ENCODE measurements at places on chromosomes 6 and 20.

- DNase-seq = no peak
Observed at GRCh38 chr6:26543953-26544352, 5.8 kb downstream of the HMGN4 start.

- DNase-seq = peak; percentile 58
Observed at GRCh38 chr6:97440590-97441176, 157.7 kb upstream of the MMS22L start.

- no peak for DNase-seq
Observed at GRCh38 chr6:131353106-131353505, 217.8 kb downstream of the AKAP7 start.

DNA sequence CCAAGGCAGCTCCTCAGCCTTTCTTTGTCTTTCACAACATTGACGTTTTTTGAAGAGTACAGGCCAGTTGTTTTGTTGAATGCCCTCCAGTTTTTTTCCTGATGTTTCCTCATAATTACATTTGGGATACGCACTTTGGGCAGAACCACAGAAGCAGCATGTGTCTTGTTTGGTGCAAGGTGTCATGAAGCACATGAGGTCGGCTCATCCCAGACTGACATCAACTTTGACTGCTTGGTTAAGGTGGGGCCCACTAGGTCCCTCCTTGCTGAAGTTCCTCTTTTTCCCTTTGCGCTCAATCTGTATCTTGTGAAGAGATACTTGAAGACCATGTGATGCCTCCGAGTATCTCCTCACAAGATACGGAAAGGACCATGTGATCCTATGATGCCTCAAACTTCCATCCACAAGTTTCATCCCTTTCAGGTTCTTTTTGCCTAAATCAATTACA lies 10.5 kb downstream of the SNAI1 start:
- DNase-seq = no peak

GRCh38 chr20:41072190-41072863 lies 43.7 kb downstream of the TOP1 start:
- peak; percentile 67 for DNase-seq

DNA sequence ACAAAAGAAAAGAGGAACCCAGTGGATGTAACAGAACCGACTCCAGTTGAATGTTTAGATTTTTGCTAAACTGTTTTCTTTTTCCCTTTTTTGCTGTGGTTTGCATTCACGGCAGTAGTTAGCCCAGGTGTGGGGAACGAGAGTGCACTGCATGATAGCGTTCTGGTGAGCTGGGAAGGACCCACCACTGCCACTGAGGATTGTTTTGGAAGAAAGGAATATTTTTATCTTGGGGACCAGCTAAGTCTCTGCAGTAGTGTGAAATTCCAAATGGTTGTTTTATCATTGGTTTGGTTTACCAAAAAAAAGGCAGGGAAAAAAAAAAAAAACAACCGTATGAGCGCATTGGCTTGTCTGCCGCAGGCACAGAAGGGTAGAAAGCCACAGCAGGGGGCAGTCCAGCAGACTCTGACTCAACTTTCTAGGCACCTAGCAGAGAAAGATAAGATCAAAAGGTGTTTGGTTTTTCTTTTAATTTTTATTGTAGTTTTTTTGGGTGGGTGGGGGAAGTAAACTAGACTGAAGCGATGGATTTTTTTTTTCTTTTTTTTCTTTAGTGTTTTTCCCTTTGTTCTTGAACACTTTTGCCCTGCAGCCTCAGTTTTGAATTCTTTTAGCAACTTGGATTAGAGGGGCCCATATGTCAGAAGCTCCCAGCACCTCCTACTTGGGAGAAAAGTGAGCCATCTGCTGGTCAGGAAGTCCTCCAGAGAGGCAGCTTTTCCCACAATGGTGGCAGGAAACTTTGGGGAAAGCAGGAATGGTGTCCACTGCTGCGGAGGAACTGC lies 13.5 kb upstream of the RAB5IF start:
- no peak for DNase-seq

DNA sequence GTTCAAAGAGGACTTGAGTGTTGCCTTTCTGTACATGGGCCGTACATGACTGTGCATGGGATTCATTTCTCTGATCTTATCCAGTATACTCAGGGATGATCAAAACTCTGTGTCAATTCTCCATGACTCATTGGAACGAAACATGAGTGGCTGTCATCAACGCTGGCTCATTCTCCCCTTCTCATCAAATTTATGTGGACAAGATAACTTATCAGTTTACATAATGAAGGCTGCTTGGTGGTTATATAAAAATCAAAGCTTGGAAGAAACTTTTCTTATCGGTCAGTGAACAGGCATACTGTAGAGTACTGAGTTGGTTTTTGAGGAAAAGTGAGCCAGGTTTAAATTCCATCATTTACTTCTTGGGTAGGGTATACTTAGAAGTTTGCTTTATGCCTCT lies 24.9 kb downstream of the CRISP1 start:
- DNase-seq = no peak

DNA sequence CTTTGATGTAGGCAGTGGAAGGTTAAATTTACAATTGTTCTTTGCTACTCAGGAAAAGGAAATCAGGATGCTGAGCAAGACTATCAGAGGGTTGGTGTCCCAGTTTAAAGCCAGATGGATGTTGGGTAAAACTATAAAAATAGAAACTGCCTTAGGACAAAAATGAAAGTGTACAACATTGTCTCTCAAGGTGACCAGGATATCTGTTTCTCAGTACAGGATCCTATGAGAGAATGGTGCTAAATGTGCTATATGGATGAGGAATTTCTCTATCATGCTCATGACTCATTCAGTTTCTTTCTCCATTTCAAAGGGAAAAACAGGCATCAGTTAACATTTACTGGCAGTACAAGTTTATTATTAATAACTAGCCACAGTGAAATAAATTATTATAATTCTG lies 534.2 kb upstream of the GJE1 start:
- no peak for DNase-seq

- DNase-seq = no peak
Observed at GRCh38 chr6:143637691-143638090, 40.1 kb upstream of the PHACTR2 start.

- peak; percentile 13 for DNase-seq
Observed at GRCh38 chr20:16246870-16247269, 326.4 kb downstream of the KIF16B start.
